Thymus (tissue), 14 donors: ENCODE measurements at places on chromosomes 16 and 17.

GRCh38 chr16:58378401-58378800 is 13.9 kb upstream of the GINS3 start:
- no peak for DNase-seq

- DNase-seq = no peak
Measured at GRCh38 chr16:58449768-58450167, 50.2 kb upstream of the NDRG4 start.

DNA sequence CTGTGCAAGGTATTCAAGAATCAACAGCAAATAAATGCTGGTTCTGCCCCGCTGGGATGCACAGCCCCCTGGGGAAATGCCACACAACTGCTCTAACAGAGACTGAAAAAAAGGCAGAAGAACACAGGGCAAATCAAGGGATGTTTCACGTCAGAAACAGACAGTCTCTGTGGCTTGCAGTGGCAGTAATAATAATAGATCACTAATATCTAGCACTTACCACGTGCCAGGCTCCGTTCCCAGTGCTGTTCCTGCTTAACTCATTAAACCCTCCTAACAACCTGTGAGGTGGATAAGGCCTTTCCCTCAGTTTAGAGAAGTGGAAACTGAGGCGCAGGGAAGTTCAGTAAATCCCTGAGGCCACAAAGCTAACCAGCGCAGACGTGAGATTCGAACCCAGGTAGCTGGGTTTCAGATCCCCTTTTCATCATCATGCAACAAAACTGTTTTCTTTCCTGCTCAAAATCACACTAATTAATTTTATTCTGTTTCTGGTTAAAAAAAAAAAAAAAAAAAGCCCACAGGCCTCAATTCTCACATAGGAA is 36.7 kb downstream of the ARHGAP17 start:
- no peak for DNase-seq

GRCh38 chr16:87017371-87018012 is 299.7 kb downstream of the C16orf95 start:
- DNase-seq = no peak

- no peak for DNase-seq
Measured at GRCh38 chr16:23976524-23976923, 140.7 kb downstream of the PRKCB start.

DNA sequence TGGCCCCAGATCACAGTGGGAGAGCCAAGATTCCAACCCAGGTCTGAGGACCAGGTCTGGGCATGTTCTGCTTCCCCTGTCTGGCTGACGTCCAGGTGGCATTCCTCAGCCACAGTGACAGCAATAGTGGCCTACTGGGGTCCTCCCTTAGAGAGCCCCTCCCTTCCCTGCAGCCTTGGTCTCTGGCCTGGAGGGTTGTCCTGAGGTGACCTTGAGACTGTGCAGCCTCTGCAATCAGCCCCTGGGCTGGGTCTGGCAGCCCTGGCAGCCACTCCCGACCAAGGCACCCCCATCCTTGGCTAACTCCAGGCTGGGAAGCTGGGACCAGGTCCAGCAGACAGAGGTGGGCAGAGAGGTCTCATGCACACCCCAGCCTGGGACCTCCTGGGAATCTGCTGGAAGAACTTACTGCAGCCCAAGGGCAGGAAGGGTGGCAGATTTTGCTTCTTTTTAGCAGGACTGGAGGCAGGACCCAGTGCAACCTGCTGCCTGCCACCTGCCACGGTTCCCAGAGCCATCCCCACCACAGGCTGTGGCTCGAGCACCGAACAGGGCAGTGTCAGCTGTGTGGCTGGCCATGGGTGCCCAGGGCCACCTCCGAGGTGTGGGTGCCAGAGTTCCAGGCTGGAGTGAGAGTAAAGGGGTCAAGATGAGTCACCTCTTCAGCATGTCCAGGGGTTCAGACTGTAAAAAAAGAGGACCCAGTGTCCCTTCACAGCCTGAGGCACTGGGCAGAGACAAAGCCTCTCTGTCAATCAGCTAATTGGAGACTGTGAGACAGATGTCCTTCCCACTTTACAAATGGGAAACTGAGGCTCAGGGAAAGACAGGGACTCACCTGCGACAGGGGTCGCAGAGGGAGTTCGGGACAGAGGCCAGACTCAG is 12.6 kb downstream of the GRB7 start:
- DNase-seq = no peak

GRCh38 chr17:19610311-19610710 is 38.2 kb upstream of the ALDH3A2 start:
- DNase-seq = no peak

DNA sequence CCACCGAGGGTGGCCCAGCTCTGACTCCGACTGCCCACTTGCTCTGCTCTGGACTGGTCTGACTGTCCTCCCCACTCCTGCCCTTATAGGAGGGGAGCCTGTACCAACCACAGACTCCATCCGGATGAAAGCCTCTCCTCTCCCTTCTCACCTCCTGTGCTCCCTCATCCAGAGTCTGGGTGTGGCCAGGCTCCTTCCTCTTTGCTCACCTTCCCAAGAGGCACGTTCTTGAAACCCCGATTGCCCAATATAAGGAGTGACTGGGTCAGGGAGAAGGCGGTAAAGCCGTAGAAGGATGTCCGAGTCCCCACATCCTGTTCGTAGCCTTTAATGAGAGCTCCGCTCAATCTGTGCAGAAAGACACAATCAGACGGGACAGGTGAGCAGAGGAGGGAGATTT is 17.1 kb downstream of the ST6GALNAC1 start:
- DNase-seq = no peak

- no peak for DNase-seq
Measured at GRCh38 chr17:21131137-21131536, 4.4 kb downstream of the DHRS7B start.

- DNase-seq = no peak
Measured at GRCh38 chr17:4073983-4074830, 68.6 kb downstream of the ZZEF1 start.

GRCh38 chr17:58504826-58505351 is 9.5 kb downstream of the MTMR4 start:
- no peak for DNase-seq

- no peak for DNase-seq
Measured at GRCh38 chr16:85037050-85037410, 9.4 kb downstream of the KIAA0513 start.

GRCh38 chr16:85361441-85362118 is 249.3 kb upstream of the CIBAR2 start:
- no peak for DNase-seq

DNA sequence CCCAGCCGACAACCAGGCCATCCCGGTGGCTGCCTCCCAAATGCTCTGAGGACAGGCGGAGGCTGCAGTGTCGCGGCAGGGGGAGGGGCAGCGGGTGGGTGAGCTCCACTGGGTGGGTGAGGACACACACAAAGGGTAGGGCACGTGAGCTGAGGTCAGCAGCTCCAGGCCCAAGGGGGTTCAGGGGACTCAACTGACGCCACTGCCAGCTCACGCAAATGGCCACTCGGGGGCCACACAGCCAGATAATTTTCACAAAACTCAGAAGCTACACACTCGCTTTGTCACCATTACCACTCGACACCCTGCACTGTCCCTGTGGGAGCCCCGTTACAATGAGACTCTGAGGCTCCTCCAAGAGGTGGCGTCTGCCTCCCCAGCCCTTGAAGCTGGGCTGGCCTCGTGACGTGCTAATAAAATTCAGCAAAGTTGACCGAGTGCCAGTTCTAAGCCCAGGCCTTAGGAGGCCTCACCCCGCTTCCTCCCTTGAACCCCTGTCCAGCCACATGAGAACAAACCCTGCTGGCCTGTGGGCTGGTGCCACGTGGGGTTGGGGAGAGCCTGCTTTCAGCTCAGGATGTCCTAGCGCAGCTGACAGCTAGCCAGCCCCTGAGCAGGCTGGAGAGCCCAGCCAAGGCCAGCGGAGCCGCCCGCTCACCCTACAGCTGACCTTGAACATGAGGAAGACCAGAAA is 56.9 kb downstream of the RMI2 start:
- no peak for DNase-seq

- no peak for DNase-seq
Measured at GRCh38 chr17:59435238-59435637, 103.8 kb downstream of the YPEL2 start.

- DNase-seq = no peak
Measured at GRCh38 chr17:66767154-66767933, 67.6 kb upstream of the CACNG5 start.

DNA sequence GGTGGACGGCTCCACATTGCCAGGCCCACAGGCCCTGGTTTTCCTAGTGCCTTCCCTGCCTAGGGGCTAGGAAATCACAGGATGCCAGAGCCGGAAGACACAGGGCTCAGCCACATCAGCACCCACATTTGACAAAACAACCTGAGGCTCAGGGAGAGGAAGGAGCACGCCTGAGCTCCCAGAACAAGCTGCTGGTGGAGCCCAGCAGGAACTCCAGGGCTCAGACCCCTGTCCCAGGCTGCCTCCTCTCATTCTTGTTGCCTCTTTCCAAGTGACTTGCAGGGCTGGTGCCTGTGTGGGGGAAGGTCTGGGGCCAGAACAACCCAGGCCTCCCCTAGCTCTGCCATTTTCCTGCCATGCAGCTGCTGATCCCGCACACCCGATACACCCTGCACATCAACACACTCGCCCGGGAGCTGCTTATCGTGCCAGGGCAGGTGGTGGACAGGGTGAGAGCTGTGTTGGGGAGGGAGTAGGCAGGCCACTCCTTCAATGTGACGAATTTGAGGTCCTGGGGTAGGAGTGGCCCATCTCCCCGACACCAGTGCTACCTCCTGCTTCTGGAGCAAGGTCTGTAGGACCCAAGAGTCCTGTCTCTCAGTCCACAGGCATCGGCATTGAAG is 7.6 kb downstream of the ALOX15B start:
- no peak for DNase-seq

DNA sequence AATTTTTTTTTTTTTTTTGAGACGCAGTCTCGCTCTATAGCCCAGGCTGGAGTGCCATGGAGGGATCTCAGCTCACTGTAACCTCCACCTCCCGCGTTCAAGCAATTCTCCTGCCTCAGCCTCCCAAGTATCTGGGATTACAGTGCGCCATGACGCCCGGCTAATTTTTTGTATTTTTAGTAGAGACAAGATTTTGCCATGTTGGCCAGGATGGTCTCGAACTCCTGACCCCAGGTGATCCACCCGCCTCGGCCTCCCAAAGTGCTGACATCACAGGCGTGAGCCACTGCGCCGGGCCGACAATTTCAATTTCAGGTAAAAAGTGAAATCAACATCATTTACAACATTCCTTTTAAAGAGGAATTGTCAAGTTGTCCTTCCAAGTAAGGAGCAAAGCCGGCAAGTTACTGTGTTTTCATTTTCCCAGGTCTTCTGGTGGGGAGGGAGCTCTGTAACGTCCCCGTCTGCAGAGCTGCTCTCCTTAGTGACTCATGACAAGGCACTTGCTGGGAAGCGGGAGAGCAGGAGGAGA is 873 bp downstream of the NPLOC4 start:
- DNase-seq = no peak

- DNase-seq = no peak
Measured at GRCh38 chr17:4333041-4333440, 33.4 kb downstream of the UBE2G1 start.

DNA sequence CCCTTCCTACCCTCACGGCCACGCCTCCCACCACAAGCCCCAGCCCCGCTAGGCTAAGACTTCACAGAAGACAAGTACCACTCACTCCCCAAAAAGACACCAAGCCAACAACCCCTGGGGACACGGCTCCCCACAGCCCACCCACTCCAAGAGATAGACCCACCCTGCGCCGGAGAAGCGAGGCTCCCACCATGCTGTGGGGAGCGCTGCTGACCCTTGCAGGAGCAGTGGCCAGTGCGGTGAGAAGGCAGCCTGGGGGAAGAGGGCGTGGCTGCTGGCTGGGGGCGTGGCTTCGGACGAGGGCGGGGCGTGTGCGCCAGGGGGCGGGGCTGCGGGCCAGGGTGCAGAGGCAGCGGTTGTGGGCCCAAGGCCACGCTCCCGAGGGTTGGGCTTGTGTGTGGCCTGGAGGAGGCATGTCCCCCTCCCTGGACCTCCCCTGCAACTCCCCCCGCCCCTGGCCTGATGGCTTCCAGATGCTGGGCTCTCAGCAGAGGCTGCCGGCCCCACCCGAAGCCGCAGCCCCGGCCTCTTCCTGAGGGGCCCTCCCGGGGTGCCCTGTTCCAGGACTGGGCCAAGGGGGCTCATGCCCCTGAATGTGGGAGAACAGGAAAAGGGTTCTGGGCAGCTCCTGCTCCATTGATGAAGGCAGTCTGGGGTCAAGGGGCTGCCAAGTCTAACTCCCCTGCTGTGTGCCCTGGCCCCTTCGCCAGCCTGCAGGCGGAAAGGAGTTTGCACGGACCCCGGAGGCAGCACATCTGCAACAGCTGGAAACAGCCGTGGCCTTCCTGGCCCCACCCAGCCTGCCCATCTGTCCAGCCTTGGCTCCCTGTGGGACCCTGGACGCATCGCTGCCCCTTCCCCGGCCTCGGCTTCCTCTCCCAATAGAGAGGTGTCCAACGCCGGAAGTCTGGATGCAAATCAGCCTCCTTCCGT is 9.1 kb downstream of the TFAP4 start:
- DNase-seq = no peak

- no peak for DNase-seq
Measured at GRCh38 chr17:47076171-47076570, 97.1 kb upstream of the RPRML start.

DNA sequence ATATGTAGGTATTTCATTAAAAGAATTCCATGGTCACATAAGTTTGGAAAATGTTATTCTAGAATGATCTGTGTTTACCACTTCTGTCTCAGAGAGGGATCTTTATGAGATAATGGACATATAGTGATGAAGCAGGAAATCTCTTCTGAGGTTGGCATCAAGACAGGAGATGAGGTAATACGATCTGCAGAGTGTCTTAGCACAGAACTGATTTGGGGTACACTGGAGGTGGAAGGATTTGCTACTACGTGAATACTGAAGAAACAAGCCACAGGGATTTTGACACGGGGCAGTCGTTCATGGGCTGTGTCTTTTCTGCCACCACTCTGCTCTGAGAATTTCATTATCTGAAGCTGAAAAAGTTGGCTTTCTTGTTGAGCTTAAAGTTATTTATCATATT is 5.5 kb downstream of the CBFB start:
- no peak for DNase-seq

DNA sequence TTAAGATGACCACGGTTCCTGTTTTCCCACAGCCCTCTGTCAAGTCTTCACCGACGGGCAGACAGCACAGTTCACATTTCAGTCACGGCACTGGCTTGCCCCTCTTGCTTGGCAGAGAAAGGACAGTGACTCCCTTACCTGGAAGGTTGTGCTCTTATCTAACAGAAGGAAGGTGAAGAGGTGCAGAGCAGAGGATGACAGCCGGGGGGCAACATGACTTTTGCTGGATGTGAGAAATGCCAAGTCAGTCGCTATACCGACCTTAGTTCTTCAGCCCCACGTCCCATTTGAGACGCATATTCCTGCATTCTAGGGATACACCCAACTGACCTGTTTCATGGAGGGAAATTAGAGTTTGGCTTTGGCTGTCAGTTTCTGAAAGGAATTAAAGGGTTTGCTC is 492.3 kb downstream of the NPIPA7 start:
- no peak for DNase-seq

GRCh38 chr17:64388961-64389565 is 1.6 kb downstream of the PECAM1 start:
- no peak for DNase-seq

- DNase-seq = no peak
Measured at GRCh38 chr16:16025214-16025968, 76.0 kb downstream of the ABCC1 start.

GRCh38 chr17:18987230-18987610 is 17.3 kb downstream of the FAM83G start:
- no peak for DNase-seq

- no peak for DNase-seq
Measured at GRCh38 chr16:8867216-8867931, 1.4 kb downstream of the CARHSP1 start.

GRCh38 chr16:15855704-15856003 is 1.2 kb downstream of the MYH11 start:
- no peak for DNase-seq
